Left renal cortex interstitium (tissue), 4 donors: ENCODE measurements at places on chromosomes 3 and 15. TPM values are rescaled to one million over a fixed set of nuclear protein-coding genes. Genes with fewer than 3 reads are reported as not detected.

ZNF80 gene
- 0.06 TPM for polyA plus RNA-seq

SMAD6 gene
- 27.4 TPM for polyA plus RNA-seq

RHOV gene
- 1.8 TPM for polyA plus RNA-seq

CYP8B1 gene
- polyA plus RNA-seq = 0.86 TPM

MINDY4B gene
- not detected for polyA plus RNA-seq

BCHE gene
- 10.2 TPM for polyA plus RNA-seq

GRAMD2A gene
- 6.1 TPM for polyA plus RNA-seq

MESP1 gene
- polyA plus RNA-seq = 1.3 TPM
